ENCODE measurements at places on chromosomes 5 and 9.

- DNase-seq, result no peak
These were observed 1145.0 kb downstream of the MAT2B start for GRCh38 chr5:164650427-164650826.

GRCh38 chr5:154858972-154859871 is 795 bp downstream of the CNOT8 start:
- DNase-seq, result no peak

- no peak for DNase-seq
These were observed 700.3 kb downstream of the PTPRD start for GRCh38 chr9:9912459-9912858.

DNA sequence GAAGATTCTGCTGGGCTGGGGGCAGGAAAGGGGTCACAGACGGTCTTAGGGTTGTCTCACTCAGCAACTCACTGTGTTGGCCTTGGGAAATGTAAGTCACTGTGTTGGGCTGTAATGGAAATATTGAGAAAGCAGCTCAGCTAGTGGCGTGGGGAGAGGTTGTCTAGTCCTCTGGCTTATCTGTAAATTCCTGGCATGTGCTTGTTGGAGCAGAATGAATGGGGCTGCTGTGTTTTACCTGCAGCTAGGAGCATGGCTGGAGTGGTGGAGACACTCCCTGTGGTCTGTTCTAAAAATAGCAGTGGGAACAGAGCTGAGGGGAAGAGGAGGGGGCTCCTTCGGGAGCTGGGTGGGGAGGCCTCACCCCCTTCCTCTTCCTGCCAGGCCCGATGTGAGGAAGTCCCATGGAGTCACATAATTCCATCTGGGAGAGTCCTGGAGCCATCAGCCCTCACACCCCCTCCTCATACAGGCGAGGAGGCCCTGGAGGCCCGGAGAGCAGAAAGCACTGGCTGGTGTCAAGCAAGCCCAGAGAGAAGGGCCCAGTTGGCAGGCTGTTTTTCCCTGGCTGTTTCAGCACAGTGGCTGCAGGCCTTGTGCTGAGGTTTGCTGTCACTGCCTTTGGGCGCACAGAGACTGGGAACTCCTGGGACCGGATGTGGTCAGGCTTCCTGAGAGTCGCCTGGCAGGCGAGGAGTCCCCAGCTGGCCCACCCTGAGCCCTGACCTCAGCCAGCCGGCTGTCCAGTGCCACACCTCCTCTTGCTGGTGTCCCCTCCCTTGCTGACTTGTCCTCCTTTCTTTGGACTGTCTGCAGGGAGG is 84.9 kb downstream of the RGS3 start:
- DNase-seq, result no peak

DNA sequence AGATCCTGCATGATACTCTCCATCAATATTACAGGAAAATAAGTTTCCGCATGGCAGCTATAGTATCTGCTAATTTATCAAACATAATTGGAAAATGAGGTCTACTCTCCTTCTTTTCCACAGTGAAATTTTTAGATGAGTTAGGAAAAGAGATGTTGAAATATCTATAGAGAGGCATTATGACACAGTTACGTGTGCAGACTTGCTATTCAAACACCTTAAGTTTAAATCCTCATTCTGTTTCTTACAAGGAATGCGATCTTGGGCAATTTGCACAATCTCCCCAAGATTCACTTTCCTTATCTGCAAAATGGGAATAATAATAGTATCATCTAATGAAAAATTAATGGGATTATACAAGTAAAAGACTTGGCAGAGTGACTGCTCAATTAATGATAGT is 91.7 kb upstream of the SLCO6A1 start:
- no peak for DNase-seq

GRCh38 chr9:86792136-86792535 is 155.2 kb downstream of the GAS1 start:
- no peak for DNase-seq

DNA sequence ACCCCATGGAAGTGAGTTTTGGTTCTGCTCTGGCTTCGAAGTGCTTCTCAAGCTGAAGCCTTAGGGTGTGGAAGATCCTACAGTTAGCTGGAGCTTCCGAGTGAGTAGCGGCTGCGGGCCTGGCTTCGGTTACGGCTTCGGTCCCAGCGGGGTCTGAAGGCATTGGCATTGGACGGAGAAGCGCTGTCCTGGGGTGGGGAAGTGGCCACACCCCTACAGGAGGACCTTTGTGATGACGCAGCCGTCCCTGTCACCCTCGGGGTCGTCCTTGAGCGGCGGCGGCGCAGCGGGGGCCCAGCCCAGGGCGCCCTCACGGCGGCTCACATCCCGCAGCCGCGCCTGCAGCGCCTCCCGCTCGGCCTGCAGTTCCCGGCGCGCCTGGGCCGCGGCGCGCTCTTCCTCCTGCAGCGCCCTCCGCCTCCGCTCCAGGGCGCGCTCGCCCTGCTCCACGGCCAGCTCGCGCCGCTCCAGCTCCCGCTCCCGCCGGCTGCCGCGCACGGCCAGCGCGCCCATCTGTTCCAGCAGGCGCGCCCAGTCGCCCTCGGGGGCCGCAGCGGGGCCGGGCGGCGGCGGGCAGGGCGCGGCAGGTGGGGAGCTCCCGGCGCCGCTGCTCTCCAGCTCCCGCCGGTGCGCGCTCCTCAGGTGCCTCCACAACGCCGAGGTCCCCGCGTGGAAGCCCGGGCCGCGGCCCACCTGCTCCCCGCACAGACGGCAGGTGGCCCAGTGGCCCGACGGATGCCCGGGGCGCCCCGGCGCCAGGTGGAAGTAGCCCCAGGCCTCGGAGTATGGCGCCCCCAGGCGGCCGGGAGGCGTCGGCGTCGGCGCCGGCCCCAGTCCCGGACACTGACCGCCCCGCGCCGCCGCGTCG is 9.9 kb downstream of the ZBED3 start:
- peak; percentile 40 for DNase-seq

- peak; percentile 73 for DNase-seq
These were observed 4.0 kb upstream of the MYORG start for GRCh38 chr9:34380511-34381315.

- DNase-seq, result no peak
These were observed 122.4 kb upstream of the C6 start for GRCh38 chr5:41335596-41336181.

DNA sequence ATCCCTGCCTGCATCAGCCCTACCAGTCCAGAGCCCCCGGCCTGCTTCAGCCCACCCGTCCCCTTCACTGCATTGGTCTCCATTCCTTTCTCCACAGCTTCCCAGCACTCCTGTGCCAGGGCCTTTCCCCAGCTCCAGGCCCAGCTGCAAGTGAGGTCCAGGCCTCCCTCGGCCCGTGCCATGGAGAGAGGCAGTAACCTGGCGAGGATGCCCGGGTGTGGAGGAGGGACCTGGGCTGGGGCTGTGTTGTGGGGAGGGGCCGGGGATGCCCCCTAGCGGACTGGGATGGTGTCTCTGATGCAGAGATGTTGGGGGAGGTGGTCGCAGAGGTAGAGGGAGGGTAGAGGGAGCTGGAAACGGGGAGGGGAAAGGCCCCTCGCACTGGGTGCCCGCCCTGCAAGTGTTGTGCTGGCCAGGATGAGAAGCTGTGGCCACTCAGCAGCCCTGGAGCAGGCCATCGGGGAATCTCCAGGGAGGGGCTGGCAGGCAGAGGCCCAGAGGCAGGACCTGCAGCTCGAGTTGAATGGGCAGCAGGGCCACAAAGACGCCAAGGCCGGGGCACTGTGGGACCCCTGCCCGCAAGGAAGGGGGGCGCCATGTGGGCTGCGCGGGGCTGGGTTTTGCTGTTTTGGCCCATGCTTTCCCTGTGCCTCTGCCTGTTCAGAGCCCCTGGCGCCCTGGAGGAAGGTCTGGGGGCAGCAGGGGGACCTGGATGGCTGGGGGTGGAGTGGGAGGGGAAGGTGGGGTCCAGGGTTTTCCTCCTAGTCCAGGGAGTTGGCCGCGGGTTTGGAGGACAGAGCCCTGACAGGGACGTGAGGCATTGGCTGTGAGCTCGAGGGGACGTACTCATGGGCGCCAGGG is 26.0 kb upstream of the NKD2 start:
- DNase-seq, result no peak

Measured in stimulated activated CD4-positive, alpha-beta T cell treated with anti-CD3 and anti-CD28 coated beads, Interleukin-1b, Interleukin-23, amount 100 ng/mL, for 1 hour (primary cell).